Stimulated activated CD4-positive, alpha-beta T cell treated with anti-CD3 and anti-CD28 coated beads, Interleukin-1b, Interleukin-23, amount 100 ng/mL, for 4 hours (primary cell): ENCODE measurements at places on chromosomes 4 and X.

- DNase-seq: no peak
These were observed 730.8 kb downstream of the TECRL start for GRCh38 chr4:63678358-63678931.

DNA sequence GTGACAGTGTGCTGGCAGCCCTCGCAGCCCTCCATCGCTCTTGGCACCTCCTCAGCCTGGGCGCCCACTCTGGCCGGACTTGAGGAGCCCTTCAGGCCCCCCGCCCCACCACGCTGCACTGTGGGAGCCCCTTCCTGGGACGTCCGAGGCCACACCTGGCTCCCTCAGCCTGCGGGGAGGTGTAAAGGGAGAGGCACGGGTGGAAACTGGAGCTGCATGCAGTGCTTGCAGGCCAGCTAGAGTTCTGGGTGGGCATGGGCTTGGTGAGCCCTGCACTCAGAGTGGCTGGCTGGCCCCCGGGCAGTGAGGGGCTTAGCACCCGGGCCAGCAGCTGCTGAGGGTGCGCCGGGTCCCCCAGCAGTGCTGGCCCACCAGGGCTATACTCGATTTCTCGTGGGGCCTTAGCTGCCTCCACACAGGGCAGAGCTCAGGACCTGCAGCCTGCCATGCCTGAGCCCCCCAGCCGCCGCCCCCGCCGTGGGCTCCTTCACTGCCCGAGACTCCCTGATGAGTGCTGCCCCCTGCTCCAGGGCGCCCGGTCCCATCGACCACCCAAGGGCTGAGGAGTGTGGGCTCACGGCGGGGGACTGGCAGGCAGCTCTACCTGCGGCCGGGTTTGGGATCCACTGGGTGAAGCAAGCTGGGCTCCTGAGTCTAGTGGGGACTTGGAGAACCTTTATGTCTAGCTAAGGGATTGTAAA is 1672.7 kb upstream of the PCDH7 start:
- no peak for DNase-seq

DNA sequence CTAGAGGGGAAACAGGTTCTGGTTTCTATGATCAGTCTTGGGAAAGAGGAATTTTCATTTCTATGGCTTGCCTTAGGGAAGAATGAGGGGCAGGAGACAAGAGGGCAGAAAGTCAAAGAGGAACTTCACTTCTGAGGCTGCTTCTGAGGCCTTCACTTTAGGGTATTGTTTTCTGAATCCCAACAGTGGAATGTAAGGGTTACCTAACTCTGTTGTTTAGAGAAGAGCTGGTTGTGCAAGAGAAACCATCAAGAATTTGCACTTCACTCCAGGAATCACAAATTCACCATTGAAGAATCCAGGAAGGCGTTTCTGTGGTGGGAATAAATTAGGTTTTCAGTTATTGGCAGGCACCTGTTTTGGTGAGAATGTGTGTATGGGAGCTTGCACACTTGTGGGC is 126.7 kb upstream of the AMOT start:
- no peak for DNase-seq

- no peak for DNase-seq
These were observed 29.0 kb upstream of the MAMLD1 start for GRCh38 chrX:150334100-150334499.

DNA sequence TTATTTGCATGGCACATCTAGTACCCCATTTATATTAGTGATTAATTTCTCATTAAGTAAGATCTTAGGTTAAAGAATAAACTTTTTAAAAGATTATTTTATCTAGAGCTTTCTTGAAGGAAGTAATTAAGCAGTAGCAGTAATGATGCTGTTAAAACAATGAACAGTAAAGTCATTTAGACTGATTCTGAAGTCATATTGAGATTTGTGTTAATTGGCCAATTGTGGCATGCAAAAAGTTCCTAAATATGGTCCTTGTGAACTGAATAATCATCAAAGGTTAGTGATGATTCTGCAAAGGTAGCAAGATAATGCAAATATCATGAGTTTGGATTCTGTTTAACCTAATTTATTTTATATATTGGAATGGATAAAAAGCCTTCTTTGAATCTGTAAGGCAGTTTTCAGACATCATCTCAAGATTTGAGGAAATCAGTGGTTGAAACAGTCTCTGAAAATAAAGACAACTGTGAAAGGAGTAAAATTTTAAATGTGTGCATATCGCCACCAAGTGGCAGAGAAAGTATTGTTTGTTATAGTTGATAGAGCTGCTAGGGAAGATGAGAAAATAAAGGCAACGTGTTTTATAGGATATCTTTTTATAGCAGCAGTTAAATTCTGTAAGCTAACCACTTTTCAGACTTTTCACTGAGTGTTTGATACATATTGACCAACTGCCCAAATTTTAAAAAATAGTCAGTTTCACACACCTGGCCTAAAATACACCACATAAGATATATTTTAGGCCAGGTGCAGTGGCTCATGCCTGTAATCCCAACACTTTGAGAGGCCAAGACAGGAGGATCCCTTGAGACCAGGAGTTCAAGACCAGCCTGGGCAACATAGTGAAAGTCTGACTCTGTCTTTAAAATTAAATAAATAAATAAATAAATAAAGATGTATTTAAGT is 79.6 kb downstream of the CCKAR start:
- DNase-seq: no peak

- no peak for DNase-seq
These were observed 142.5 kb downstream of the COL4A5 start for GRCh38 chrX:108582151-108582550.

GRCh38 chr4:26576231-26576739 is 7.6 kb upstream of the TBC1D19 start:
- no peak for DNase-seq

- no peak for DNase-seq
These were observed 5.0 kb downstream of the MAP7D3 start for GRCh38 chrX:136246201-136246600.

GRCh38 chr4:150323406-150324325 is 245.4 kb downstream of the DCLK2 start:
- no peak for DNase-seq

DNA sequence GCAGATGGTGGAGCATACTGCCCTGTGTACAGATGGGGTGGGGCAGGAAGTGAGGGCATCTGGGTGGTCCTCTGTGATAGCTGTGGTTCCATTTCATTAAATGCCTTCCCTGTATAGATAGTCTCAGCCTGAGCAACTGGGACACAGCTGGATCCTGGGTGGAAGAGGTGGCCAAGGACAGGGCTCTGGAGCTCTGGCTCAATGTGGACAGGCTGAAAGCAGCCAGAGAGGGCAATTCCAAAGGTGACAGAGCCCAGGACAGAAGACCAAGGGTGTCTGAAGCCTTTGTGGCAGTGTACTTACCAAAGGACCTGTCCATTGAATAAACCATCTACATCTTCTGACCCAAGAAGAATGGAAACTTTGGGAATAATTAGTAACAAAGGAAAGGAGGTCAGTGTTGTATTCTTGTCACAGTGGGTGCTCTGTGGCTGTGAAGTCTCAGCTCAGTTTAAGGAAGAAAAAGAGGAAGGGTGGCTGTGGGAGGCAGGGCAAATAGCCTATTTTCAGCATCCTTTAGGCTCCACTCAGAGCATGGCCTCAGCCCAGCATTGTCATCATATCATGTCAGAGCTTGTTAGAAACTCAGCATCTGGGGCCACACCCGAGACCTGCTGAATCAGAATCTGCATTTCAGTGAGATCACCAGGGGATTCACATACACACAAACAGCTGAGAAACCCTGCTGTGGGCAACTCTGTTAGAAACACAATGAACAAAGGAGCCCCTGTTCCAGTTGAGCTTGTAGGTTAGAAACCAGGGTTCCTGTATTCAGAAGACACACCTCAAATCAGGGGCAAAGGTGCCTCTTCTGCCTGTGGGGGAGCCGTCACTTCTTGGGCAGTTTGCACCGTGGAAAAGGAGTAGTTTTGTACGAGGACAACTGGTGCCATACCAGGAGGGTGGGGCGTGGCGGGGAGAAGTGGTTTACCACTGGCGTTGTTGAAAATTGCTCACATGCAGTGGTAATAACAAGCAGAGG is 168.6 kb downstream of the PTTG2 start:
- peak; percentile 39 for DNase-seq

- DNase-seq: no peak
These were observed 104.4 kb upstream of the MAMLD1 start for GRCh38 chrX:150258463-150259430.

DNA sequence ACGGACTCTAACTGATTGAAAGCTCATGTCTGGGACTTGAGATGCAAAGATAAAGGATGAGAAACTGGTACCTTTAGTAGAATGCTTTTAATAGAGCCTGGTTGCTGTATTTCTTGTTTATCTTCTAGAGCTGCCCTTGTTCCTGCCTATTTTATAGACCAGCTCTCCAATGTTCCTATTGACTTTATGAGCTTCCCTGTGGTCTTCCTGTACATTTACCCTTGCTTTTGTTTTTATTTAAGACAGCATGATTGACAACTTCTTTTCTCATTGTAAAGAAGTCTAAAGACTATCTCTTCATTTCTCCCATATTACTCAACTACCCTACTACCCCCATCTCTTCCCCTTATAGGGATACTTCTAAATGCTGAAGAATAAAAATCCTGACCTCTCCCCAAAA is 174.7 kb downstream of the UGT8 start:
- DNase-seq: no peak

DNA sequence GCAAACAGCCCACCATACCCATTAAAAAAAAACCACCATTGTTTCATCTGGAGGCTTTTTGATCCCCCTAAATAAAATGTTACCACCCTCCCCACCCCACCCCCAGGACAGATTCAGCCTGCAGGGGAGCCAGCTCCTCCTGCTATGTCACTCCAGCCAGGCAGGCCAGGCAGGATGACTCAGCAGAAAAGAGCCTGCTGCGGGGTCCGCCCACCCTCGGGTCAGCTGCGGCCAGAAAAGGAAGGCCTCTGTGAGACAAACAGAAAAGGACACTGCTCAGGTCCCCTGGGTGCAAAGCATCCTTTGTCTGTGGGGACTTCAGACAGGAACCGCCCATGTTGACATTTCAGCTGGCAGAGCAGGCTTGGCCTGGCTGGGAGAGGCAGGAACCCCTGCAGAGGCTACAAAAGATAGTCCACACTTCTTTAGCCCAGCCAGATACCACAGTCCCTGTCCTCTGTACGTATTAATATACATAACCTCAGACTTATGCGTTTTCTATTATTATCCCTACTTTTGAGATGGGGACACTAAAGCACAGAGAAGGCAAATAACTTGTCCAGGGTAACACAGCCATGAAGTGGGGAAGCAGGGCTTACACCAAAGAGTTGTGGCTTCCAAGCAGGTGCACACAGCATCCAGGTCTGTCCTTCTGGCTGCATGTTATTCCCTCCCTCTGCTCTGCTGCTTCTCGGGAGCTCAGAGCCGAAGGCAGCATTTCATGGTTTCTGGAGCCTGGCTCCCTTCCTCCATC is 147.7 kb downstream of the CPEB2 start:
- DNase-seq: no peak

DNA sequence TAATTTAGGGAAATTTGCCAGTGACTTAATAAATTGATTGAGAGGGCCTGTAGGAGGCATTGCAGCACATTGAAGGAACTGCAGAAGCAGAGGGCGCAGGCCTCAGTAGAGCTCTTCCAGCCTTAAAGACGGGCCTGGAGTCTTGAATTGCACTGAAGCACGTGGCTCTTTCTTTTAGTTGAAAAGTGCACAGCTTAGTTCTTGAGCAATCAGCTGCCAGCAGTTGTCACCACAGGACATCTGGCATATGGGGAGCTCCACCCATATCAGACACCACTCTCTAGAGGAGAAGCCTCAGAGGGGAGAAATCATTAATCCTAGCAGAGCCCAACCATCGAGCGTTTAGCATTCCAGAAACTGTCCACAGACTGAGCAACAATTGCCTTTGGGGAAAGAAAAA is 16.0 kb upstream of the FGF16 start:
- no peak for DNase-seq

DNA sequence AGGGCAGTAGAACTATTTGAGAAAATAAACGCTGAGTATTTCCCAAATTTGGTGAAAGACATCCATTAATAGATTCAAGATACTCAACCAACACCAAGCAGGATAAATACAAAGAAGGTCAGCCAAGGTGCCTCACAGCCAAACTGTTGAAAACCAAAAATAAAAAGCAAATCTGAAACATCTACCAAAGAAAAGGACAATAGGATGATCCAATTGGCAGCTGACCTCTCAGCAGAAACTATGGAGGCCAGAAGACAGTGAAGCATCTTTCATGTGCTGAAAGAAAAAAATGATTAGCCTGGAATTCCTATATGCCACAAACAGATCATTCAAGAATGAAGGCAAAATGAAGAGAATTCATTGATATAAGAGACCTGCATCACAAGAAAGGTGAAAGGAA is 44.9 kb downstream of the USP46 start:
- DNase-seq: no peak

DNA sequence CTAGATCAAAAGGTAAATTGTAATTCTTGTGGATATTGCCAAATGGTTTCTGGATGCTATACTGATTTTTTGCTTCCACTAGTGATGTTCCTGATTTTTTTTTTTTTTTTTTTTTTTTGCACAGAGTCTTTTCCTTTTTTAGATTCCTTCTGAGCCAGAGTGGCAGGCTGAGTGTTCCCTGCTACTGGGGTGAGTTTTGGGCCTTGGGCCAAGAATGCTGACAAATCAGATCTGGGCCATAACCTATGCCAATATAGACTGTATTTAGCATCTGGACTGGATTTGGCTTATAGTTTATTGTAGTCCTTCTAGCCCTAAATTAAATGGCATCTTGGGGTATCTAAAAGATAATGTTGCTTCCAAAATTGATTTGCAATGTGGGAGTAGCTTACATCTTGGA is 52.8 kb downstream of the REPS2 start:
- DNase-seq: no peak

DNA sequence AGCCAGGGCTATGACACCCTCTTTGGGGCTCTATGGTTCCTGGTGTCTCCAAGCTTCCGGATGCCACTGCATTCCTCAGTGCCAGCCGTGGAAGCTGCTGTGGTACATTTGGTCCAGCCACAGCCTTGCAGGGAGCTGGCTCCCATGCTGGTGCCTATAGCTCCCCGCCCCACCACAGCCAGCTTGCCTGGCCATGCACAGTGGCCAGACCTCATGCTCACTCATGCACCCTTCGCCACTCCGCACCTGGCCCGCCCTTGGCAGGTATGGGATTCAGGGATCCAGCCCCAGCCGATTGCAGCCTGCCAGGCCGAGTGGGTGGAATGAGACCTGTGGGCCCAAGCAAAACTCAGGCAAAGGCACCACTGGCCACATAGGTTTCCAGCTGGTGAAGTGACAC is 354.8 kb downstream of the GRIA2 start:
- no peak for DNase-seq

GRCh38 chr4:103076747-103077347 is at the start of gene SLC9B2:
Gene SLC9B2 (minus strand): TSS chr4:103076761. CDS start chr4:103067550, 9,211 bp downstream.
- no peak for DNase-seq

GRCh38 chr4:6492027-6492590 is 19.7 kb upstream of the PPP2R2C start:
- DNase-seq: no peak

GRCh38 chr4:158837527-158838141 is 68.8 kb downstream of the FNIP2 start:
- no peak for DNase-seq

GRCh38 chr4:79964400-79965211 is 108.4 kb downstream of the ANTXR2 start:
- no peak for DNase-seq

- no peak for DNase-seq
These were observed 63.8 kb upstream of the TAPT1 start for GRCh38 chr4:16289897-16290554.
